ENCODE measurements at places on chromosomes 3 and 15. TPM values are rescaled to one million over a fixed set of nuclear protein-coding genes. Genes with fewer than 3 reads are reported as not detected.

The LRRN1 gene
- 0.47 TPM for total RNA-seq

The SOX14 gene
- total RNA-seq, result not detected

DNA sequence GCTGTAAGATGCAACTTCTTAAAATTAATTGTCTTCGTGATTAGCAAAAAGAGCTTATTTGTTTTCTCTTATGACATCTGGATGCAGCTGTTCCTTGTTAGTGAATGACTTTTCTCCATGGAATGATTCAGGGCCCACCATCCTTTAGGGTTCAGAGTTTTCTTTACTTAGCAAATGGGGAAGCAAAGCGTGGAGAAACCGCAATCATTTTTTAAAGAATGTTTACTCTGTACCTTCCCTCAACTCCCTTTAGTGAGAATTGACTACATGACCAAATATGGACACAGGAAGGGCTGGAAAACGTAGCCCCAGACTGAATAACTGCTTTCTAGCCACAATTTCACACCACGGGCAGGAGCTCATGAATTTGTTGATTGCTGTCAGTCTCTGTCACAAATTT lies 130.1 kb downstream of the EDEM1 start:
- no peak for DNase-seq
- H3K4me1 ChIP-seq, result no peaks in the 10 kb centered on the region
- no peak overlapping the region for H3K4me3 ChIP-seq
- no peaks in the 10 kb centered on the region for H3K36me3 ChIP-seq
- H3K27me3 ChIP-seq, result no peaks in the 10 kb centered on the region

The RASGRP1 gene
- total RNA-seq, result 9.2 TPM

- peaks cover 84% of the 10 kb centered on the region for H3K36me3 ChIP-seq
- no peaks in the 10 kb centered on the region for H3K27me3 ChIP-seq
- H3K4me3 ChIP-seq, result no peak overlapping the region
Measured at GRCh38 chr3:142424754-142425153, 23.1 kb downstream of the XRN1 start.

Measured in esophagus squamous epithelium (tissue), 5 donors.